ENCODE measurements at places on chromosomes 5 and 9.
A peak's percentile ranks its signal among the peaks of the same experiment; 100 is the strongest.

DNA sequence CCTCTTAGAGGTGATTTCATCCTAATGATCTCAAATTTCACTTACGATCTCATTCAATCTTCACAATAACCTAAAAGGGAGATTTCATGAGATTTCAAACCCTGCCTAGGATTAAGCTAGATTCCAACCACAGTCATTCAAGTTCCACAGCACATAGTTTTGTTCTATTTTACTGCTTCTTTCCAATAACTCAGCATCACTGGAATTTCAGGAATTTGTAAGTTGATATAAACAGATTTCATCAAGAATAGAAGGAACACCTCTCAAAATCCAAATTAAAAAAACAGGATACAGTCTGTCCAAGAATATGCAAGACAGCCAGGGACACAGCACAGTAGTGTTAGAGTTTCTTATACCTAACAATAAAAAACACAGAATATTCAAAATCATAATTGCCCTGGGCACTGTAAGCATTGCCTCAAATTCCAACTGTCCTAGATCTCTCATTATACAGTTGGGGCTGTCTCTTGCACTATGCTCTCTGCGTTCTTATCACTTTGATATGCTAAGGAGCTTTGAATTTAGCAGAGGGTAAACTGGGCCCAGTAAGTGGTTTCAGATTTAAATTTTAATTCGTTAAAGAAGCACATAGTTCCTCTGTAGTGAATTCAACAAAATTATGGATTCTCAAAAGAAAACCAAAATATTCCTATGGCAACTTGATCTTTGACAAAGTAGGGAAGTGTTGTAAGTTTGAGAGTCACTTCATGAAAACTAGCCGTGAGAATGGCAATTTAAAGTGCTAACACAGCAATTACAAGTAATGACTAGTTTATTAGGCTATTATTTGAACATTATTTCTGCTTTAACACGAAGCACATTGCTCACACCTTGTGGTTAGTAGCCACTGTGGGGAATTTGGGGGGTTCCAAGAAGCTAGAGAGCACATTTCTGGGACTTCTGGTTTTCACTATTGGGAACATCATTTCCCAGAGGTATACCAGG lies 478.6 kb upstream of the C9orf72 start:
- no peak for DNase-seq

- DNase-seq: no peak
These were observed 8.8 kb upstream of the PLIN2 start for GRCh38 chr9:19136129-19136528.

DNA sequence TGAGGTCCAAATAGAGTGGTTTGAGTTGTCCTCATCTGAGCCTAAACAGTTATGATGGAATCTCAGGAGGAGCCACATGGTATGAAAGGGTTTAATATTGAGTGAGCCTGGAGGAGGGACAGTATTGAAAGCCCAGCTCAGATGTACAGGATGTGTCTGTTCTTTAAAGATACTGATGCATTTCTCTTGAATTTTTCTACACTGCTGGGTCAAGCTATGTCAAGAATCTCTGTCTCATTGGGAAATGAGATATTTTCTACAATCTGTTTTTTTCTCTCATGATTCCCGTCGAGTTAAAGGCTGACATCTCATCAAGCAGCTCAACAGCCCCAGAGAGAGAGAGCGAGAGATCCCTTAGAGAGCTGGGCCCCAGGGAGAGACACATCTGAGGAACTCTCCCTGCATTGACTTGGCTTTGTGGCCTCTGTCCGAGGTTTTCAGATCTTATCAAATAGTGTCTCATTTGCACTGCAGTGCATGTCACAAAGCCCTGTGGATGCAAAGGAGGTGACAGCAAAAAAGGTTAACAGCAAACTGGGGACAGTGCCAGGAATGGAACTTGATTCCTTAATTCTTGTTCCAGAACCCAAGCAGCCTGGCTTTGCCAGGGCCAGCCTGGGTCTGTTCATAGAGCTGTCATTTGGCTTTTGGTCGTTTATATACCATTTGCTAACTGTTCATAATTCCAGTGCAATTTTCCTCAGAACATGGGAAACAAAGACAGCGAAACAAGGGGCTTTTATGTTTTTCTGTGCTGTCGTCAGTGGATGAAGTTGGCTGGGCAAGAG lies 19.0 kb upstream of the ACTBL2 start:
- no peak for DNase-seq

DNA sequence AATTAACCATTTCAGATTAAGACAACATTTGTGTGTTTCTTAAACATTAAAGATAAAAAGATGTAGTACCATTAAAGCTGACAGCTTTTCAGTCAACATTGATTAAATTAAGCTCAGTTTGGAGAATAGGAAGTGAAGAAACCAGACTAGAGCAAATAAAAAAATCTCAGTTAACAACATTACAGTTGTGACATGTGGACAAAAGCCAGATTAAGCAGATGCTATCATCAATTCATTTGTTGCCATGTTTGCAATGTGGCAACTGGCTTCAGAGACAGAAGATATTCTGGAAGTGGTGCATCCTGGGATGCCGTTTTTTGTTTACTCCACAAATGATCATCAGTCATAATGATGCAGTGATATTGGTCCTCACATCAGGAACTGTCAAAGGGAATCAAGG lies 70.3 kb upstream of the CNTLN start:
- DNase-seq: no peak

- no peak for DNase-seq
These were observed 24.4 kb downstream of the AKNA start for GRCh38 chr9:114363424-114363823.

- DNase-seq: peak; percentile 64
These were observed 966 bp downstream of the SNX2 start for GRCh38 chr5:122775550-122776542.

- DNase-seq: no peak
These were observed 11.1 kb upstream of the VPS13A start for GRCh38 chr9:77166193-77166592.

GRCh38 chr5:97417986-97418385 lies 234.9 kb upstream of the RIOK2 start:
- DNase-seq: no peak

DNA sequence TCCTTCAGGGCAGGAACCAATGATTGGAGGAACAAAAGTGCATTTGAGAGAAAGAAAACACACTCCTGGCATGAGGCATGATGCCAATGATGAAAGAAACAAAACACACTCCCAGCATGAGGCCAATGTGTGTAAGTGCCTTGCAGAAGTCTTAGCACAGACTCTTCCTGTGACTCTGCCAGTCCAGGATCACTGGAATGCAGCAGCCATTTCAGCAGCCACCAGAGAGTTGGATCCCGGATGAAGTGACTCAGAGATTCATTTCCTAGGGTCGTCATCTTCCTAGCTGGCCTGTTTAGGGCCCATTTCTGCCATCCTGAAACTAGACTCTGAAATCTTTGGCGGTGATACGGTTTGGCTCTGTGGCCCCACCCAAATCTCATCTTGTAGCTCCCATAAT lies 212.5 kb downstream of the CFAP90 start:
- no peak for DNase-seq

- DNase-seq: peak; percentile 94
These were observed 57.3 kb downstream of the ARSB start for GRCh38 chr5:78927657-78928282.

- no peak for DNase-seq
These were observed 217.7 kb upstream of the PANK3 start for GRCh38 chr5:168796593-168797580.

DNA sequence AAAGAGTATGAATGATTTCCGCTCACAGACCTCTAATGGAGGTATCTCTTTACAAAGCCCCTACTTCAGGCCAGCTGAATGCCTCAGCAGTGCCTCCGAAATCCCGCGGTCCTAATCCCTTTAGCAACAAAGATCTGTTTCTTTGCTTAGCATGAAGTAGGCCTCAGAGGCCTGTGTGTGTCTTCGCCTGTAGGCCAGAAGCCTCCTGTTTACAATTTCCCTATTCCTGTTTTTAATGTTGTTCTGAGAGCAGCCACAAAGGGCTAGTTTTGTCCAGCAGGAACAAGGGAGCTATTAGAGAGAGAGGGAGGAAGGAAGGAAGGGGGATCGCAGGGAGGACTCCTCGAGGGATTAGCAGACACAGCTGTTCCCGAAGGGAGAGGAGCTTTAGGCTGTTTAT lies 166.4 kb upstream of the SPRY4 start:
- no peak for DNase-seq

DNA sequence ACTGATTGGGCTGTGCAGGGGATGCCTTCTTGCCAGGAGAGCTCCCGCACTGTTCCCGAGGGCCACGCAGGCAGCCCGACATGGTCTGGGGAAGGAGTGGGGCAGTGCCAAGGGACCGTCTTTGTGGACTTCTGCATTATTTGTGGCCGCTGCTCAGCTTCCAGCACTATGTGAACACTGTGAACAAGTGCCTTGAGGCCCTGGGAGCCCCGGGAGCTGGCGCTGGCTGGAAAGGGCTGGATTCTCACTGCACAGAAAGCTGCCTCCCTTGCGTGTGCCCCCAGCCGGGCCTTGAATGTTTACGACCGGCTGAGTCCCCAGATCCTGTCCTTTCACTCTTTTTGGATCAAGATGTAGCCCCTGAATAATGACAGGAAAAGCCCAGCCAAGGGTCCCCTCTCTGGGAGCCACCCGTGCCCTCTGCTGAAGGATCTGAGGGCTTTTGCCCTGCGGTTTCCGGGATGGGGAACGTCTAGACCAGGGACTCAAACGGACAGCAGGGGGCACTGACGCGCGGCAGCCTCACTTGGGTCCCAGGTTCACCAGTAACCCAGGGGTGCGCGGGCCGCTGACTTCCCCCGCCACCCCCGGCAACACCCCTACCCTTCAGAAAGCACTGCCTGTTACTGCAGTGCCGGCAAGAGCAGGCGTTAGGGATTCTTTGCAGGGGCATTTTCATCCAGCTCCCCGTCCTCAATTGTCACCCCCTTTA lies 98.9 kb upstream of the FCN2 start:
- DNase-seq: no peak

DNA sequence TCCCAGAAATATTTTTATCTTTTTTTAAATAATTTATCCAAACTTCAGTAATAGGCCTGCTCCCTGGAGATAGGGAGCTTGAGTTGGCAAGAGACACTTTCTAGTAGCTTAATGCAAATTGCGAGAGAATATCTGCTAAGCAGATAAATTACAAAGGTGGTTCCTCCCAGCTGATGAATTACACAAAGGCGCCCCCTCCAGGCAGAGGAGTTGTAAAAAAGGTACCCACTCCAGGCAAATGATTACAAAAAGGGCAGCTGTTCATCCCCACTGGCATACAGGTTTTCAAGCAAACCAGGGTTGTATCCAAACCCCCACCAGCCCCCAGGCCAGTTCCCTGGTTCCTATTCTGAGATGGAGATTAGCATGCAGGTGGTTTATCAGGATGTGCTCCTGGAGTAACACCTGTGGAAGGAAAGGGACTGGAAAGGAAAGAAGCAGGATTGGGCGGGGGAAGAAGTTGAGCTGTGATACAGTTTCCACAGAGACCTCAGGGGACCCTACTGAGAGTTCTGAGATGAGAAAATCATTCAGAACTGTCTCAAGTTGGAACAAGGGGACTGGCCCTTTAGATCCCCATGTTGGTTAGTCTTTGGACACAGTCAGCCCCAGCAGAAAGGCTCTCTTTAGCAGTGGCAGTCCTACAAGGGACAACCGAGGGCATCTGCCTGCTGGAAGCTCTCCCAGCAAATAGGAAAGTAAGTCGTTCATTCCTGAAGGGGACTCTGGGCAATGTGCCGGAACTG lies 25.5 kb downstream of the ESM1 start:
- DNase-seq: peak; percentile 19

DNA sequence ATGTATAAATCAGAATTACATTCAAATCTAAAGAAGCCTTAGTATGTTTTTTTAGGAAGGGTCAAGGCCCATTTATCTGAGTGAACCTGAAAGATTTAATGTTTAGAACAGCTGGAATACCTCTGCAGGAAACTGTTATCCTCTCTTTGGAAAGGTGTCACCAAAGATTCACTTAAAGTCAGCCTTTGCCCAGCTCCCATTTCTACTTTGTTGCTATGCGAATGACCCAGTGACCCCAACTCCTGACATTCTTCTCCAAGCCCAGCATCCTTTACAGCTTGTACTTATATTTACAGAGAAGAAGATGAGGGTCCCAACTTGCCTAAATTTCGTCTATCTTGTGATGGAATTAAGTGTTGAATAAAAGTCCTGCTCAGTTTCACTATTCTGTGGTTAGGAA lies 1198.6 kb downstream of the CDH12 start:
- no peak for DNase-seq

DNA sequence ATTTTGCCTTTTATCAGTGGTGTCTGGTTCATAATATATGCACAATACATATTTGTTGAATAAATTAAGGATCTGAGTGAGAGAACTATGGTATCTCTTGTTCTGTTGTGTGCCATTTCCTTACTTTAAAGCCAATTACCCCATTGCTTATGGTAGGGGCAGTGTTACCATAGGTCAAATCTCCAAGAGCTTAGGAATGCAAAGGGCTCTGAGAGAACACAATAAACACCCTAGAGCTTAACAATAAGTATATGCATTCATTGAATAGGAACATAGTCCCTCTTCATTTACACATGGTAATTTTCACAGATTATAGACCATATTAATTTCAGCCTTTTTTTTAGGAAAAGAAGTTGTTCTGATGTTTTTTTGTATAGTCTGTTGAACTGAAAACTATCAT lies 112.2 kb downstream of the MCTP1 start:
- no peak for DNase-seq

DNA sequence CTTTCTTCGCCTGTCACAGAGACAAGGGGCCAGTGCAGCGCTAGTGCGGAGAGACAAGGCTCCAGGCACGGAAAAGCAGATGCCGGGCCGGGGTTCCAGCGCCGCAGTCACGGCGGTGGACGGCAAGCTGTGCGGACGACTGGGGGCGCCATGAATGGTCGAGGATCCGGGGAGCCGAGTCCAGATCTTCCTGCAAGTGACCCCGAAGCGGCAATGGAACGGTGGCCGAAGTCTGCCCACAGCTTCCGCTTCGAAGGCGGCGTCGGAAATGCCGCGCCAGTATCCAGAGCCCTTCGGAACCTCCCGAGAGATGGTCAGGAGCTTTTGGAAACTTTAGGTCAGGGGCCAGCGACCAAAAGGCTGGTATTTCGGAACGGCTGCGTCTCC lies 601 bp upstream of the FAF2 start:
- no peak for DNase-seq

GRCh38 chr5:135891268-135891667 lies 4.4 kb downstream of the IL9 start:
- no peak for DNase-seq

- DNase-seq: no peak
These were observed 68.6 kb downstream of the EPB41L4B start for GRCh38 chr9:109252291-109252690.
